ENCODE measurements at places on chromosomes 5 and 9.
A peak's percentile ranks its signal among the peaks of the same experiment; 100 is the strongest.

DNA sequence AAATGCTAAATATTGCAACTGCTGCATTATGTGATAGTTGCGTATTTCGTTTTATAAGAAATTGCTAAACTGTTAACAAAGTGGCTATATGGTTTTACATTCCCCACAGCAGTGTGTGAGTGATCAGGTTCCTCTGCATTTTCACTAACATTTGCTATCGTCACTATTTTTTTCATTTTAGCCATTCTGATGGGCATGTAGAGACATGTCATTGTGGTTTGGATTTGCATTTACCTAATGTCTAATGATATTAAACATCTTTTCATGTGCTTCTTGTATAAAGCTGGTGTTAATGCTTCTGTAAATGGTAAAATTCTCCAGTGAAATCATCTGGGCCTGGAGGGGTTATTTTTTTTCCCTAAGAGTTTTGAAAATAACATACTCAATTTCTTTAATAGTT lies 61.6 kb downstream of the ERCC6L2 start:
- no peak for DNase-seq

GRCh38 chr5:42811591-42812446 lies at the start of gene SELENOP:
Gene SELENOP, minus strand, starts transcription at chr5:42811892. Its CDS starts 3,539 bp downstream, at chr5:42808353.
- no peak for DNase-seq

GRCh38 chr5:149445739-149446369 lies 66.8 kb upstream of the IL17B start:
- DNase-seq = no peak

DNA sequence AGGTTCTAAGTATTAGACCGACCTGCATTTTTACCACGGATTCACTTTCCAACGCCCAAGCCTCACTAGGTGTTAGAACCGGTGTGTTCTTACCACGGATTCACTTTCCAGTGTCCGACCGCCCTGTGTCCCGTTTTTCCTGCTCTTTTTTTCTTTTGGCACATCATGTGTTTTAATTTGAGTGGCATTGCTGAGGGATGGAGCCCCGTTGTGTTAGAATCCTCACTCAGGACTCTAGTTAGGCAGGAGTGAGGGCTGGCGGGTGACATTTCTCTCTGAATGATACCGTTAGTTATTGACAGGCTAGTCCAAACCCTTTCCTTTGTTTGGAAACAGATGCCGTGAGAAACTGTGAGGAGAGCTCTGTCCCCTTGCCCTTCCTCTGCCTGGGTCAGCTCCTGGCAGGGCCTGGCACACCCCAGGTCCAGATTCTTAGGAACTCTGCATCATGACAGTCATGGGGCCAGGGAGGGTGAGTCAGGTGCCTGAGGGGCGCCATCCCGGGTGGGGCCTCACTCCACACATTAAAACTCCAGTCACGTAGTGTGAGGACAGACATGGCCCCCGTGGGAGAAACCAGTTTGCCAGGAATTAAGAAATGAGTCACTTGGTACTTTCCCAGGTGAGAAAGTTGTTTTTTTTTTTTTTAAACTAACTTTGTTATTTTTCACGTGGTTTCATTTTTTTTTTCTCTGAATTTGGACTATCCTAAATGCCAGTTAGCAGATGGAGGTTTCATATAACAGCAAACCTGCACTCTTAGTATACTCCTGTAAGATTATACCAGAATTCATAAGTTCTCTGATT lies 15.8 kb downstream of the EXOC3 start:
- peak; percentile 69 for DNase-seq

DNA sequence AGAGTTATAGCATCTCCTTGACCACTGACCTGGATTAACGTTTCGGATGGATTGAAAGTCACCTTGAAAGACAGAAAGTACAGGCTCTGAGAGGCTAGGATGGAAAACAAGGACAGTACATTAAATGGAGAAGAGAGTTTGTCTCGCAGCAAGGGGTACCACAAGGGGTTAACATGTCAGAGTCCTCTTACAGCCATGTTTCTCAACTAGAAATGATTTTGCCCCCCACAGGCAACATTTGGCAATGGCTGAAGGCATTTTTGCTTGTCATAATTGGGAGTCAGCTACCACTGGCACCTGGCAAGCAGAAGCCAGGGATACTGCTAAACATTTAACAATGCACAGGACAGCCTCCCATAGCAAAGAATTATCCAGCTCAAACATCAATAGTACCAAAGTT lies 90.8 kb upstream of the EQTN start:
- no peak for DNase-seq

GRCh38 chr5:135341016-135341666 lies 57.9 kb downstream of the MACROH2A1 start:
- DNase-seq = no peak

DNA sequence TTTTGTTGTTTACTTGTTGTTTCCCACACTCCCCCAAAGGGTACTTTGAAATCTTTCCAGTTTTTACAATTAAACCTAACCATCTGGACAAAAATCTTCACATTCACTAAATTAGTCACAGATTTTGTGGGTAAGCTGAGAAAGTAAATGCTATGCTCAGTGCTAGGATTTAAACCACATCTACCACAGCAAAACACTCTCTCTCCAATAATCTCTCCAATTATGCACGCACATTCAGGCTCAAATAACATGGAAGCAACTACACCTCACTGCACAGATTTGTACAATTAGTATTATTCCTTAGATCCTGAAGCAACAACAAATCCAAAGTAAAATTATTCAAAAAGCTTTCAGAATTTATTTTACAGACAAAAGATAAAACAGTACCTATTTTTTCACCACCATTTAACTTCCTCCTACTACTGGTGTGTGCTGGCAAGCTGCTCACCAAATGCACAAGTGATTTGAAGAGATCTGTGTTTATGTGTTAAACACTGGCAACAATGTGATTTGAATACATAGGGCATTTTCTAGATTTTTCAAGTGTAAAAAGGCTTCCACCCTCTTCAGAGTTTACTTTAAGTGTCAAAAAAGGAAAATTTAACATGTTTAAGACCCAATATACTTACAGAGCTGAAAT lies 16.6 kb downstream of the ZNF608 start:
- no peak for DNase-seq

DNA sequence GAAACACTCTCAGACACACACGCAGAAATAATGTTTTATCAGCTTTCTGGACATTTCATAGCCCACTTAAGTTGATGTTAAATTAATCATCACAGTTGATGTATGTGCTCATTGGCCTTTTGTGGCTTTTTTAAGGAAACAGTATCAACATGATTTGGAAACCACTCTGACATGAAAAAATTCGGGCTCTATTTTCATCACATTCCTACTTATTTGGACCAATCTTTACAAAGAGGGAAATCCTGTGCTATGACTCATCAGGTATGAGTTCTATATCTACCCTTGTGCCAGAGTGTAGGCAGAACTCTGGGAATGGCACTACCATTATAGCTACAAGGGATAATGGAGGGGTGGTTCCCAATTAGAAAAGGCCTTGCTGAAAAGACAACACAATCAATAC lies 388.4 kb upstream of the PTGER4 start:
- no peak for DNase-seq

DNA sequence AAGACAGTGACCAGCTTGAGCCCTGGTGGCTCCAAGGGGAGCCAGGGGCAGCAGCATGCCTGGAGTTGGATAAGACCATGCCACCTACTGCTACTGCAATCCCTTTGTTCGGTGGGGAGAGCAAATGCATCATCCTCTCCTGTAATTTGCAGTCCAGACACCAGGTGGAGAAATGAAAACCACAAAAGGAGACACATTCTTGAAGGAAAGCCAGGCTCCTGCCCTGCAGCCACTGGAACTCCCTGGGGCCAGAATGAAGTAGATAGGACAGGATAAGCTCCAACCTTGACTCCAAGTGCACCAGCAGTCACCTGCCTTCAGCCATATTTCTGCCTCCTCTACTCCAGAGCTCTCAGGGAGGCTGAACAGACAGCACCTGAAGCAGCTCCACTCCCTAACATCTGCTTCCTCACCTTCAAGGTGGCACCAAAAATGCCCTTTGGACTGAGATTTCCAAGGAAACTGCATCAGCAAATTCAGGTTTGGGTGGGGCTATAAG lies 65.1 kb upstream of the IQGAP2 start:
- DNase-seq = no peak

DNA sequence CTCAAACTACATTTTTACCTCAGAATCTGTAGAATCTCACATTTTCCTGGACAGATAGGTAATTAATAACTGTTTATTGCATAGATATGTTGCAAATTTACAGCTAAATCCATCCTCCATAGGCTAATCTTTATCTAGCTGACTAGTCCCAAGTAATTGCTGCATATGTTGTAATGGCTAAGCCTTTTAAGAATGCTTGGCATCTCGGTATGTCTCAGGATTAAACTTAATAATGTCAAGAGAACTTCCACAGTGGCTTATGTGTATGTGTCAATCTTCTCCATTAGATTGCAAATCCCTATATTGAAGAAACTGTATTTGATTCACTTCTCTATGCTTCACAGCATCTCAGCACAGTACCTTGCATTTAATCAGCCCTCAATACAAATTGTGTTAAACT lies 131.9 kb downstream of the PRDM9 start:
- DNase-seq = no peak

DNA sequence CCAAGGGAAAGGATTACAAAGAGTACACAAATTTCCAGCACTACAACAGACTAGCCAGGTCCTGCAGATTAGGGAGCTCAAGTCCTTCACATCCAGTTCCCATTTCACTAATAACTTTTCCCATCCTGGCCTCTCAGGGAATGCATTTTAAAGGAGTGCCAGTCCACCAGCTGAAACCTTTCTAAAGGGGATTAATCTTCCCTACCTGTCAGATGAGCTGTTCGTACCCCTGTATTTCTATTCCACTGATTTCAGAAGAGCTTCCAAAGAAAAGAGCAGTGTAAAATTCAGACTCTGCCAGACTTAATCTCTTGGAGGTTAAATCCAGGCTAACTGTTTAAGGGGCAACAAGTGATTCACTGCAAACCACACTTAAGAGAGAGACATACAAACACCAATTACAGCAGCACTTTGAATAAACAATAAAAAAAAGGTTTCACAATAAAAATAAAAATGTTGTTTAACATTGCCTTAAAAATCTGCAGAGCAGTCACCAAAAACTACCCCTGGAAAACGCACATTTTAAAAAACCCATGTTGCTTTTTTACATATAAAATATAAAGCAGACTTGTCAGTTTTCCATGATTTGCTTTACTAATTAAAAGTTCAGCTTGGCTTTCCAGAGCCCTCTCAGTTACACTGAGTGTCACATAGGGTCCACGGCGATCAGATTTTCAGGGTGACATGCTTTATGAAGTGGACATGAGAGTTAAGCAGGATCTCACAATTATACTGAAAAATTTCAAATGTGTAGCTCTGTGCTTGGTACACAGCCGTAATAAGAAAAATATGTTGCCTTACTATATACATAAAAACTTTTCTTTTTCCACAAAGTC lies 3.2 kb downstream of the ROR2 start:
- DNase-seq = no peak

DNA sequence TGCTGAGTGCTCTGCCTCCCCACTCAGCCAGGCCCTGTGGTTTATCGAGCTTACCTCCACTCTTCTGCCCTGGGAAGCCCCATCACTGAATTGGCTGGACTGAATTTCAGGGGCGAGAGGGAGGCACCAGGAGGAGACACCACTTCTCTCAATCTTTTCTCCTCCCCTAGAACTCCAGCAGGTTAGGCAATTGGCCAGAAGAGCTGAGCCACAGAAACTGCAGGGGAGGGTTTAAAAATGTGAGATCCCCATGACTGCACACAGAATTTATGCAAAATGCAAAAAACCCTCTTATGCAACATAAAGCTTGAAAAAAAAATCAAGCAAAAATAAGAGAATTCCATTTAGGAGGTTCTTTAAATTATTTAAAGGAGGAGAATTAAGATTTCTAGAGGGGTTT lies 29.9 kb downstream of the TUT7 start:
- DNase-seq = no peak

DNA sequence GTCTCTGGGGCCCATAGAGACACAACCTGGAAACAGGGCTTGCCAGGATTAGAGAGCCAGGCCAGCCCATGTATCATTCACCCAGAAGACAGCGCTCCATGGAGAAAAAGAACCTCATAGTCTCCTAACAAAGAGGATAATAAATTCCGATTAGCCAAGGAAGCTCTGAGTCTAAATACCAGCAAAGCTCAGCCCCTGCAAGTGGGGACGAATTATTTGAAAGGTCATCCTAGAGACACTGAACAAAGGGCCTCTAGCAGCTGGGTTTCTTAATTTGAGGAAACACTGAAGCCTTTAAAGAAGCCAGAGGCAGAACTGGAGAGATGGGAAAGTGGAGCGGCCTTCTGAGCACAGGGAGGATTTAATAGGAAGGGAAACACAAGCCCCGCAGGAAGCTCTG lies 287.1 kb upstream of the ZNF462 start:
- no peak for DNase-seq

- DNase-seq = no peak
These were observed 1.5 kb upstream of the NDUFS4 start for GRCh38 chr5:53558966-53559365.

DNA sequence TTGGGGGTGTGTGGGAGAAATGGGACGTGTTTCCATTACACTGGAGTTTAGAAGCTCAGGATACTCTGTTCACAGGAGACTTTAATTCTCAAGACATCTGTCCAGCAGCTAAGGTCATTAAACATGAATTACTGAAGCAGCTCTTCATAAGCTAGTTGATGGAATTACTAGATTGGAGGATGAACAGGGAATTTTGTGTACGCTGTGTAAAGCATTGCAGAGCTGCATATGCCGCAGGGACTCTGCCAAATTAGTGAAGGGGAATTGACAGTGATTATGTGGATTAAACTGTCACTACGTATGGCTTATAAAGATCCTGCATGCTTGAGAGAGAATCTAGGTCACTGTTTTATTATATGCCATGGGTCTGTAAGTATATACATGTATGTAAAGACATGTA lies 177.5 kb upstream of the TBC1D2 start:
- no peak for DNase-seq

- no peak for DNase-seq
These were observed 23.3 kb downstream of the CFAP90 start for GRCh38 chr5:7827610-7828009.

DNA sequence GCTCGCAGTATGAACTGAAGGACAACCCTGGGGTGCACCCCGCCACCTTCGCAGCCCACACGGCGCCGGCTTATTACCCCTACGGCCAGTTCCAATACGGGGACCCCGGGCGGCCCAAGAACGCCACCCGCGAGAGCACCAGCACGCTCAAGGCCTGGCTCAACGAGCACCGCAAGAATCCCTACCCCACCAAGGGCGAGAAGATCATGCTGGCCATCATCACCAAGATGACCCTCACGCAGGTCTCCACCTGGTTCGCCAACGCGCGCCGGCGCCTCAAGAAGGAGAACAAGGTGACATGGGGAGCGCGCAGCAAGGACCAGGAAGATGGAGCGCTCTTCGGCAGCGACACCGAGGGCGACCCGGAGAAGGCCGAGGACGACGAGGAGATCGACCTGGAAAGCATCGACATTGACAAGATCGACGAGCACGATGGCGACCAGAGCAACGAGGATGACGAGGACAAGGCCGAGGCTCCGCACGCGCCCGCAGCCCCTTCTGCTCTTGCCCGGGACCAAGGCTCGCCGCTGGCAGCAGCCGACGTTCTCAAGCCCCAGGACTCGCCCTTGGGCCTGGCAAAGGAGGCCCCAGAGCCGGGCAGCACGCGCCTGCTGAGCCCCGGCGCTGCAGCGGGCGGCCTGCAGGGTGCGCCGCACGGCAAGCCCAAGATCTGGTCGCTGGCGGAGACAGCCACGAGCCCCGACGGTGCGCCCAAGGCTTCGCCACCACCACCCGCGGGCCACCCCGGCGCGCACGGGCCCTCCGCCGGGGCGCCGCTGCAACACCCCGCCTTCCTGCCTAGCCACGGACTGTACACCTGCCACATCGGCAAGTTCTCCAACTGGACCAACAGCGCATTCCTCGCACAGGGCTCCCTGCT lies 3.8 kb downstream of the IRX1 start:
- DNase-seq = no peak

- no peak for DNase-seq
These were observed 145.7 kb upstream of the TRIM32 start for GRCh38 chr9:116541402-116541801.

Data from stimulated activated CD8-positive, alpha-beta memory T cell treated with anti-CD3 and anti-CD28 coated beads, Interleukin-15, amount 100 ng/mL, for 48 hours (primary cell).